Astrocyte of the hippocampus (primary cell): ENCODE measurements at places on chromosomes 3 and 15.

- DNase-seq = no peak
Observed at GRCh38 chr15:85518979-85519761, 138.8 kb downstream of the AKAP13 start.

DNA sequence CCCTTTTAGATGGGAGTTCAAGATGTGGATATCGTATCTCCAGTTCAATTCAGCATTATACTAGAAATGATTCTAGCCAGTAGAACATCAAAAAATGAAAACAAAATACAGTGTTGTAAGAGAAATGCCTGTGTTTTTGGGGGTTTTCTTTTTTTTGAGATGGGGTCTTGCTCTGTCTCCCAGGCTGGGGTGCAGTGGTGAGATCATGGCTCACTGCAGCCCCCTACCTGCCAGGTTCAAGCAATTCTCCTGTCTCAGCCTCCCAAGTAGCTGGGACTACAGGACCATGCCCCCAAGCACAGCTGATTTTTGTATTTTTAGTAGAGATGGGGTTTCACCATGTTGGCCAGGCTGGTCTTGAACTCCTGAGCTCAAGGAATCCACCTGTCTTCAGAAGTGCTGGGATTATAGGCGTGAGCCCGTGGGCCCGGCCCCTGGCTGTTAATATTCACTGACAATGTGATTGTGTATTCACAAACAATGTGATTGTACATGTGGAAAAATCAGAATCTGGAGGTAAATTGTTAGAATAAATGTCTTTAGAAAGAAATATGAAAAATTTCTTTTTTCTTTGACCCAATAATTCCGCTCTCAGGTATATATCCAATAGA is 59.0 kb downstream of the ARIH1 start:
- DNase-seq = no peak

GRCh38 chr3:178517665-178518334 is 18.4 kb upstream of the KCNMB2 start:
- DNase-seq = no peak

GRCh38 chr3:67006460-67006859 is 8.4 kb downstream of the KBTBD8 start:
- no peak for DNase-seq

DNA sequence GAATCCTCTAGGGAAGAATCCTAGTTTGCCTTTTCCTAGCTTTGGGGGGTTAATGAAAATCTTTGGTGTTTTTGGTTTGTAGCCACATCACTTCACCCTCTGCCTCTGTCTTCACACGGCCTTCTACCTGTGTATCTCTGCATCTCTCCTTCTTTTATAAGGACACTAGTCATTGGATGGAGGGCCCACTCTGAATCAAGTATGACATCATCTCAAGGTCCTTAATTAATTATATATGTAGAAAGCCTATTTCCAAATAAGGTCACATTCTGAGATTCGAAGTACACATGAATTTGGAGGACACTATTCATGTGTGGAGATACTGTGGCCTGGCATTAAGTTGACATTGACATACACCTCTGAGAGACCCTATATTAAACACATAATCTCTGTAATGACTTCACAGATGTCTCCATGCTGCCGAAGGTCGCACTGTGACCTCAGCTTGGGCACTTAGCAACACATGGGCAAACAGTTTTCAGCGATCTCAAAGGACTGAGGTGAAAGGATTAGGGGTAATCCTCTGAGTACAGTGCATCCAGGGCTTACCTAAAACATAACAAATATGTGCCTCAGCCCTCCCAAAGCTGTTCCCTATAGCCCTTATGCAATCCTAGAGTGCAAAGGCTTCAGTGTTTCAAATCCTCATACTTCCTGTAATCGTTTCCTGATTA is 446.0 kb downstream of the FGF12 start:
- DNase-seq = no peak

DNA sequence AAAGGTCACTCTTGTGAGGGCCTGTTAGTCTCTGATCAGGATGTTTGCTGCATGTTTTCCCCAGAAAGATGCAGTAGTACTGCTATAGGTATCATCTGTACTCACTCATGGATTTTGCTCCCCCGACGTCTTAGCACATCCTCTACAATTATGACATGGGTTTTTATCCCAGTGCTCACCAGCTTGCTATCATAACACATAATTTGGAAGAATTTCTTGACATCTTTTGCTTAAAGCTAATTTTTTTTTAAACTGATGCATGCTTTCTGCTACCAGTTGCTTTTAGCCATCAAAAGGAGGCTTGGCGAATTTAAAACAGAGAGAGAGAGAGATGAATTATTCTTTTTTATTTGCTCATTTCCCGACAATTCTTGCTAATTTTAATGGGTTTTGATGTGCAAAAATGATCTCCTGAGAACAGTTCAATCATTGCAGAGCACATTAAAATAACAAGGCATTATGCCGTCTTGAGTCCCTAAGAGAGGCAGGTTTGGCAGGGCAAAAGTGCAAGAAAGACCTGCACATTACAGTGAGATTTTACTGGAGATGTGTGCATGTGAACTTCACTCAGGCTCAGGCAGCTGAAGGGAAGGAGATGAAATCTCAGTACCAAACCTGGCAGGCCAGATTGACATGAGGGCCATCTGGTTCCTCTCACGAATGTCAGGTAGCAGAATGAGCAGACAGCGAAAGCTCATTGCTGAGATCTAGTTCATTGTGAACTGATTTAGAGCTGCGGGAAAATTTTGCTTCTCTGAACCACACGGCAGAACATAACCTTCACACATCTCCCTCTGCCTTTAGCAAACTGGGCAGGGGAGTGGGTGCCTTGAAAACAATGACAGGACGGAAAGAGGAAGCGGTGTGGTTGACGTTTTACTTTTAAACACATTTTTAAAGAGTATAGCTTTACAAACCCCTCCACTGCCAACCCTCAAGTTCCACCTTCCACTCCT is 25.9 kb upstream of the GOLGA8B start:
- no peak for DNase-seq

- no peak for DNase-seq
Observed at GRCh38 chr3:102000620-102001209, 151.4 kb downstream of the NFKBIZ start.

GRCh38 chr3:66490214-66490613 is 10.6 kb downstream of the LRIG1 start:
- DNase-seq = no peak

GRCh38 chr3:178705925-178706324 is 169.7 kb downstream of the KCNMB2 start:
- DNase-seq = peak; percentile 11
